Stimulated activated CD4-positive, alpha-beta T cell treated with anti-CD3 and anti-CD28 coated beads, Interleukin-15, amount 100 ng/mL, for 1 hour (primary cell): ENCODE measurements at places on chromosomes 7 and 10.

DNA sequence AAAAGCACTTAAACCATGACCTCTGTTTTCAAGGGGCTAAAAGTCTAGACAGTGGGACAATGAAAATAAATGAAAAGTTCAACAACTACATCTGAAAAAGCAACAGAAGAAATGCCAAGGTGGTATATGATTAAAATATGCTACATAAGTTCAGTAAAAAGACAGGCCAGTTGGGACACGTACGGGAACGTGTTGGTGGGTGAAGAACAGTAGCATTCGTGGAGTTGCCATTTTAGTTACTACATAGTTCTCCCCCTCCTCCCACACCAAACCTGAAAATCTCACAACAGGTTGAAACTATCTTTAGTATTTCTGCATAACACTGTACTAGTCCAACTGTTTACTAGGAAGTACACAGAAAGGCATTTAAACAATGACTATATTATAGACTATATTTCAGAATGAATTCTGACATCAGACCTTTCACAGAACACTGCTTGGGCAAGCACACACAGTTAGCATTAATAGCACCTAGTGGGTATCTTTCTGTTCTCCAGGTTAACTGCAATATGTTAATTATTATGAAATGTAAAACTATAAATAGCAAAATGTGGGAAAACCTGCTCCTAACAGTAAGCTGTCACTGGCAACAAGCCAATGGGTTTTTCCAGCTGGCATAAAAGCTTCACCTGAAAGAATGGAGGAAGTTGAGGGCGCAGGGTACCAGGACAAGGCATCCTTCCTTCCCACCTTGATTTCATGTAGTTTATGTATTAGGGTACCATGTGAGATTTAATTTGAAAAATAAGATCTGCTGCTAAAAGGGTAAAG, 135.0 kb downstream of the STRA8 start:
- no peak for DNase-seq

DNA sequence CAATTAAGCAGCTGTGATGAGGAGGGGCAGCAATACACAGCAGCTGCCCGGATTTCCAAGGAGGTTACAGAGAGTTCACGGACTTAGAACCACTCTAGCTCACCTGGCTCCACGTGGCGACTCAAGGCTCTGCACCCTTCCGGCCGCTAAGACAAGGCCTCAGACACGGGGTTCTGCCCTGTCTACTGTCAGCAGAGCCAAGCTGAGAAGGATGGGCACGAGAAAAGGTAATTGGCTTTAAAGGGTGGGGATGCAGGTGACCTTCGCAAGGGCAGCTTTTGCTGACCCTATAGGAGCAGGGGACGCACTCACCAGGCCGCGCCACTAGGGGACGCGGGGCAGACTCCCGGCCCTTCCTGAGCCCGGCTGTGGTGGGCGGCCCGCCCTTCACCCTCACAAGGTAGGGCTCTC, 152.4 kb downstream of the KIF20B start:
- no peak for DNase-seq

DNA sequence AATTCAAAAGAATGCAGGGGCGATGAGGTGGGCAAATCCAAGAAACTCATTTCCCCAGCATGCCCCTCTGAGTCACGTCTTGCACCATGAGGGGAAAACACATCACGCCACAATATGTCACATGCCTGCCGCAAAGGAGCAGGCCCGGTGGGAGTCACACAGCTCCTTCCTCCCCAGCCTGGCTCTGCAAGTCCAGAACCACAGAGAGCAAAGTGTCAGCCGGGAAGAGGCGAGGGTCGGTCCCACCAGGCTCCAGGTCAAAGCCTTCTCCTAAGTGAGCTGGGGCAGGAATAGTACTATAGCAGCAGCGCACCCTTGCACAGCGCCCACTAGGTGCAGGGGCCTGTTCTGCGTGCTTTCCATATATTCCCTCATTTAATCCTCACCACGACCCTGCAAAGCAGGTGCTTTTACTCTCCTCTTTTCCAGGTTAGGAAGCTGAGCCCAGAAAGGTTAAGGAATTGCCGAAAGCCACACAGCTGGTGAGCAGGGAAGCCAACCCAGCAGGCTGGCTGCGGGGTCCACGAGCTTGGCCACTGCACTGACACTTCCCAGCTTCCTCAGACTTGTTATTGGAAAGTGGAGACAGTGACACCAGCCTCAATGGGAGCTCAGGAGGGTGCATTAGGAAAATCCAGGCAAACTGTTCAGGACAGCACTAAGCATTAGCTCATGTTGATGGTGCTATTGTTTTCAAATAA, 94.0 kb upstream of the ZMIZ1 start:
- peak; percentile 35 for DNase-seq

- DNase-seq: no peak
These were observed 56.4 kb downstream of the SLC16A12 start for GRCh38 chr10:89478739-89479654.

- DNase-seq: no peak
These were observed 22.2 kb downstream of the LIPJ start for GRCh38 chr10:88608780-88609179.

DNA sequence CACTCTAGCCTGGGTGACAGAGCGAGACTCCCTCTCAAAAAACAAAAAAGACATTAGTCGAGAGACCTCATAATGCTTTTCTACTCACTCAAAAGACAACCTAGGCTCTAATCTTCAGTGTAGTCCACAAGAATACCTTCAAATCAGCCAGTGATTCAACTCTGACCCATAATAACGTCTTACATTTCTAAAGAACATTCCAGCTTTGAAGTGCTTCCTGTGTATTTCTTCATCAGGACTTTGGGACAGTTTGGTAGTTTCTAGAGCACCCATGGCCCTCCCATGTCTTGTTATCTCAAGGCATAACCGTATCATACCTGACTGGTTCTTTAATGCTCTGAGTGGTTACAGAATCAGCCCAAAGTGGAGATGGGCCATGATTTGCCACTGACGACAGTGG, 221.3 kb downstream of the SKIDA1 start:
- no peak for DNase-seq

DNA sequence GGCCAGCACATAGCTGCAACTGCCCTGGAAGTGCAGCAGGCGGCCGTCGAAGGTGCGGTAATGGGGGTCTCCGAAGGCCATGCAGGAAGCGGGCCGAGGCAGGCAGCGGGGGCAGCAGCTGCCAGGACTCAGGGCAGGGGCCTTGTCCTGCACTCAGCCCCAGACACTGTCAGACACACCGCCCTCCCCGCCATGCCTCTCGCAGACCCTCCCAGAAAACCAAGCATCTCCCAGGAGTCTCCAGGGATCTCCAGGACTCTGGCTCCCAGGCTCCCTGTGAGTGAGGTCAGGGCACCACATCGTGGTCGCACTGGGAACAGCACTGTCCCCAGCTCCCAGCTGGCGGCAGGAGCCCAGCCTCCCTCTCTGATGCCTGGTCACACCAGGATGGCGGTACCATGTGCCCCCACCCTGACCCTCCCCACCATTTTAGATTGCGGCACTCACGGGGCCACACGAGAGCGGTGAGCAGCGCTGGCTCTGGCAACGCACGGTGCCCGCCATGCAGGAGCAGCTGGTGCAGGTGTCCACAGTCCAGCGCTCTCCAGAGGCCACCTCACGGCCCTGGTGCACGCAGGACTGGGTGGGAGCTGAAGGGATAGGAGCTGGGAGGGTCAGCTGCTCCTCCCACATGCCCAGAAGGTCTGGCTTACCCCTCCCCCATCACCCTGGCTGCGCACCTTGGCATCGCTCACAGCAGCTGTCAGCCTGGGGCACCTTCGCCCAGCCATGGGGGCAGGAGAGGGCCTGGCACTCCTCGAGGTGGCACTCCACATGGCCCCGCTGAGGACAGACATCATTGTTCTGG, 17.5 kb downstream of the ATP6V1F start:
- DNase-seq: no peak

- no peak for DNase-seq
These were observed 67.4 kb downstream of the FOXP2 start for GRCh38 chr7:114481999-114482398.

GRCh38 chr10:127561647-127562046, 12.5 kb downstream of the NPS start:
- DNase-seq: no peak

DNA sequence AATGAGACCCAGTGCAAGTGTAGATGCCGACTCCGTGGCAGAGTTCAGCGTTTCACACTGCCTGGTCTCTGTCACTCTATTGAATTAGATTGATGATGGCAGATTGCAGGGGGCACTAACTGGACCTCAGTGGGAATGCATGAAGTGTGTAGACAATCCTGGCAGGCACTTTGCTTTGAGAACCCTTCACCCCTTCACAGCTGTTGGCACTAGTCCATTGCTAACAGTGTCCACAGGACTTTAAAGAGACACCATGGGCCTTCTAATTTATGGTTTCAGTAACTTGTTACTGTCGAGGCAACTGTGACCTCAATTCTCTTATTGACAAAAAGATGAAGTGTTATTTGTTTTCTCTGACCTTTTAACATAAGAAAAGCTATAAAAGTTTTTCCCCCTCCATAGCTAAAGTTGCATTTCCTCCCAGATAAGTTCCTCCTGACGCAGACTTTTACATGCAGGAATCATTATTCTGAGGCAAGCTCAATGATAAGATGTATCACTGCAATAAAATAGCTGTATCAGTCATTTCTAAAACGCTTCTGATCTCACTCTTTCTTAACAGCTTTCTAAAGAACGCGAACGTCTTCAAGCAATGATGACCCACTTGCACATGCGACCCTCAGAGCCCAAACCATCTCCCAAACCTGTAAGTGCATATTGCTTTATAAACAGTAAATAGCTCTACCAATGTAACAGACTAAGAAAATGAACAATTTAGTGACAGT, 238.9 kb downstream of the FOXP2 start:
- DNase-seq: no peak

DNA sequence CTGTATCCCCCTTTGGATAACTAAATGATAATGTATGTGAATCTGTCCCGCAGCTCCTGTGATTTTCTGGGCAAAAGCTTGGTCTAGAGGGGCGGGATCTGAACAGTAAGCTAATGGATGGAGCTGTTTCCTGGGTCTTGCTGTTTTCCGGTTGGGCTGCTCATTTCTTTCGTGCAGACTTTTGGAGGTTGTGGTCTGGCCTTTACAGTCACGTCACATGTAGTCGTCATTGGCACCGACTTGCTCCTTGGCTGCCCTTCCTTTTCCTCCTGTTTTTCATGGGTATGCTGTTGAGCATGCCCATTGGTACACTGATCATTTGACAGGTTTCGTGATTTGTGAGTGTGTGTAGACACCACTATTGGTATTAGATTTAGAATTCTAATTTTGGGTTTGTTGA, 2.0 kb downstream of the FBH1 start:
- no peak for DNase-seq

GRCh38 chr7:42017349-42017986, 219.5 kb downstream of the GLI3 start:
- DNase-seq: no peak

DNA sequence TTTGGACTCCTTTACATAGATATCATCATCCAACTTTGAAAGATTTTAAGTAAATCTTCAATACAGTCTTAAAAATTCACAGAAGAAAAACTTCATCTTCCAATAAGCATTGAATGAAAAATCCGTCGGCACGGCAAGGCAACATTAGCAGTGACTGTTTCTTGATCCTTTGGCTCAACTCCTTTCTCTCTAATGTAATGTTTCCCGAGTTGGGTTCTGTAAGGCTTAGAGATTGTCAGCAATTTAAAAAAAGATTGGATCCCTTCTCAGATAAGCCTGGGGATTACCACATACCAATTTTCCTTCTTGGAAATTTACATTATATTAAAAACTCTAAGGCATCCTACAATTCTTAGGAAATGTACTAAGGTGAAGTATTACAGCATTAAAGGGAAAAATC, 291.8 kb downstream of the PLXDC2 start:
- no peak for DNase-seq

DNA sequence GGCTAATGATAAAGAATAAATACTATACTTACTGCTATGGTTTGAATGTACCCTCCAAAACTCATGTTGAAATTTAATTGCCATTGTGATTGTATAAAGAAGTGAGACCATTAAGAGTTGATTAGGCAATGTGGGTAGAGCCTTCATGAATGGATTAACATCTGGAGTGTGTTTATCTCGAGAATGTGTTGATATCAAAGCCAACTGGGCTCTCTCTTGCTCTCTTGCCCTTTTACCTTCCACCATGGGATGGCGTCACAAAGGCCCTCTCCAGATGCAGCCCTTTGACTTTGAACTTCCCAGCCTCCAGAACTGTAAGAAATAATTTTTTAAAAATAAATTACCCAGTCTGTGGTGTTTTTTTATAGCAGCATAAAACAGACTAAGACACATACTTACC, 50.1 kb upstream of the GHITM start:
- no peak for DNase-seq

- DNase-seq: no peak
These were observed 46.8 kb downstream of the PIK3AP1 start for GRCh38 chr10:96673318-96674099.

- DNase-seq: no peak
These were observed 2.6 kb upstream of the GRIFIN start for GRCh38 chr7:2478800-2479199.

DNA sequence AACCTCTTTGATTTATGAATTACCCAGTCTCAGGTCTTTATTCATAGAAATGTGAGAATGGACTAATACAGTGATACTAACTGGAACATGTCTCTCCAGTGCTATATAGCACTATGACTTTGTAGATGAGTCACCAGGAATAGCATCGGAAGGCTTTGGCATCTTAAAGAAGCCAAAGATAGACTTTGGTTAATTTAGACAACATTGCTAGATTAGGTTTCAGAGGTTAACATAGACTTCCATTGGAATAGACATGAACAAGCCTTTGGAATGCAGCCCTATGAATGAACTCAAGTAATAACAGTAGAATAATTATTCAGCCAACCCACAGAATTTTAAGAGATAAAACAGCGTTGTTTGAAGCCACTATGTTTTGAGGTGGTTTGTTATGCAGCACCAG, 169.2 kb downstream of the HGF start:
- DNase-seq: no peak

GRCh38 chr7:129857313-129857712, 95.4 kb downstream of the UBE2H start:
- DNase-seq: no peak

- DNase-seq: no peak
These were observed 20.6 kb upstream of the ADAMTS14 start for GRCh38 chr10:70651661-70652060.

DNA sequence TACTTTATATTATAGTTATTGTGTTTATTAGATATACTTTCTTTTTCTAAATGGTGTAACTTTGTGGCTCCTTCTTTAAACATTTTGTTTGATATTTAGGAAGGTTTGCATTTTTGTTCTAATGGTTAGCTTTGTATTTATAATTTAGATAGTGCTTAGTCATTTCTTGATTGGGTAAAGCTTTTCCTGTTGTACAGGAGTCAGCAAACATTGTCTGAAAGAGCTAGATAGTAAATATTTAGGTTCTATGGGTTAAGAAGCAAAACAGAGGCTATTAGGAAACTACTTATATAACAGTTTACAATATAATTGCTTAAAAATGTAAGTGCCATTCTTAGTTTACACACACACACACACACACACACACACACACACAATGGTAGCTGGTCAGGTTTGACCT, 70.6 kb upstream of the CCDC6 start:
- DNase-seq: no peak
